Calu3 (cell line): ENCODE measurements at places on chromosomes 7 and 10. TPM values are rescaled to one million over a fixed set of nuclear protein-coding genes. Genes with fewer than 3 reads are reported as not detected.

Gene CCDC136
- 2.2 and 5.9 TPM in 2 replicates for total RNA-seq

Gene C10orf105
- not detected in 2 replicates for total RNA-seq

Gene PIP
- not detected in 2 replicates for total RNA-seq

Gene MEOX2
- total RNA-seq: 8.7 and 12.6 TPM in 2 replicates

Gene EEPD1
- total RNA-seq: 48.8 and 55.5 TPM in 2 replicates

Gene NXPH1
- not detected in 2 replicates for total RNA-seq

Gene PAPOLB
- 0.07 TPM in 1 of 2 replicates, not detected in the other for total RNA-seq

Gene UNC5B
- total RNA-seq: 0.07 and 0.39 TPM in 2 replicates

Gene ZPBP
- not detected in 2 replicates for total RNA-seq

Gene THNSL1
- 6.6 and 7.0 TPM in 2 replicates for total RNA-seq

Gene ACSM6
- not detected in 2 replicates for total RNA-seq

Gene GBX1
- total RNA-seq: not detected in 2 replicates

DNA sequence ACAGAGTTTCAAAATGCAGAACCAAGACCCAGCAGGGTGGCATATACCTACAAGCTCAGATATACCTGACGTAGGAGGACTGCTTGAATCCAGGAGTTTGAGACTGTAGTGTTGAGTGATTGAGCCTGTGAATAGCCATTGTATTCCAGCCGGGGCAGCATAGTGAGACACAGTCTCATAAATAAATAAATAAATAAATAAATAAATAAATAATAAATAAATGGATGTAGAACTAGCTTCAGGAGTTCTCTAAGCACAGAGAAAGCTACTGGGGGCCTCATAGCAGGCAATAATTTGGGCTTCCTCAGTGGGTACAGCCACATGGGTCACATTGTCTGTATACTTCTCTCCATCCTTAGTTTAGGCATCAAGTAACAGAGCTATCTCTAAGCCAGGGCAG lies 906.8 kb downstream of the LRMDA start:
- no peaks in the 10 kb centered on the region for H3K27me3 ChIP-seq
- H3K4me1 ChIP-seq: no peaks in the 10 kb centered on the region
- no peaks in the 10 kb centered on the region for H3K36me3 ChIP-seq
- H3K4me3 ChIP-seq: no peak overlapping the region

- H3K36me3 ChIP-seq: peaks cover 5% of the 10 kb centered on the region
- H3K27me3 ChIP-seq: peaks cover 83% of the 10 kb centered on the region
- H3K4me3 ChIP-seq: peak overlapping the region; percentile 67
- DNase-seq: no peak
- no peak overlapping the region for H3K27ac ChIP-seq
Observed at GRCh38 chr7:31337002-31337565, 3.4 kb downstream of the NEUROD6 start.

- no peaks in the 10 kb centered on the region for H3K27me3 ChIP-seq
- peak; percentile 32 for DNase-seq
- peaks cover 6% of the 10 kb centered on the region for H3K36me3 ChIP-seq
- H3K27ac ChIP-seq: no peak overlapping the region
- no peaks in the 10 kb centered on the region for H3K4me1 ChIP-seq
Observed at GRCh38 chr7:1812509-1813393, 142.7 kb downstream of the ELFN1 start.

- DNase-seq: no peak
- no peaks in the 10 kb centered on the region for H3K4me1 ChIP-seq
- H3K36me3 ChIP-seq: no peaks in the 10 kb centered on the region
Observed at GRCh38 chr10:29295813-29296212, 6.9 kb downstream of the LYZL1 start.

- H3K36me3 ChIP-seq: peaks cover 42% of the 10 kb centered on the region
- no peak overlapping the region for H3K27ac ChIP-seq
- no peaks in the 10 kb centered on the region for H3K27me3 ChIP-seq
- H3K4me1 ChIP-seq: no peaks in the 10 kb centered on the region
- H3K4me3 ChIP-seq: no peak overlapping the region
- DNase-seq: no peak
Observed at GRCh38 chr7:22127835-22128527, 182.3 kb upstream of the CDCA7L start.

DNA sequence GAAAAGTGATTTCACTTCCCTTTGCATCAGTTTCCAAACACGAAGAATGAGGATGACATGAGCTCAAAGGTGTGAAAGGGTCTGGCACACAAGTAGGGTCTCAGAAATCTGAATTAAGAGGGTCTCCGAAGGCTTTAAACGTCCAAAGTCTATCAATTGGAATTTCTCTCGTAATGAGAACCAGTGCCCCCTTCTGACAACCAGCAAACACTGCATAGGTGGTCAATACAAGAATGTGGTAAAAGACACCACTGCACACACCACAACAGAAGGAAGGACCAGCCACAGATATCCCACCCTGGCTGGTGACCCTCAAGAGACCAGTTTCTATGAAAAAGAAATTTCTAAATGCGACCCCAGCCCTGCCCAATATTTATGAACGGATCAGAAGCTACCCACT lies 78.1 kb downstream of the CALN1 start:
- no peaks in the 10 kb centered on the region for H3K4me1 ChIP-seq
- peaks cover 12% of the 10 kb centered on the region for H3K27me3 ChIP-seq

- DNase-seq: no peak
- H3K4me1 ChIP-seq: no peaks in the 10 kb centered on the region
- H3K4me3 ChIP-seq: no peak overlapping the region
- no peaks in the 10 kb centered on the region for H3K36me3 ChIP-seq
- H3K27me3 ChIP-seq: no peaks in the 10 kb centered on the region
- H3K27ac ChIP-seq: no peak overlapping the region
Observed at GRCh38 chr10:12322583-12323131, 26.7 kb upstream of the CAMK1D start.

DNA sequence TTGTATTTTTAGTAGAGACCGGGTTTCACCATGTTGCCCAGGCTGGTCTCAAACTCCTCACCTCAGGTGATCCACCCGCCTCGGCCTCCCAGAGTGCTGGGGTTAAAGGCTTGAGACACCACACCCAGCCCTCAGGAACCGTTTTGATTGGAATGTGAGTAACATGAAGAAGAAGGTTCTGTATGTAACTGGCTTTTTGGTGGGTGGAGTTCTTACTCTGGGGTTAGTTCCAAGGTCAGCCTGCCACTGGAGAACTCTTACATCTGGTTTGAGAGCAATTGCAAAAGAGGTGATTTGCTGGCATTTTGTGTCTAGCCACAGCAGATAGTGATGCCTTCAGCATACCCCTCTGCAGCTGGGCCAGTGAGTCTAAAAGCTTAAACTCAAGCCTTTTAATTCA lies 457.8 kb upstream of the VSTM2A start:
- no peak overlapping the region for H3K4me3 ChIP-seq
- no peaks in the 10 kb centered on the region for H3K27me3 ChIP-seq
- H3K4me1 ChIP-seq: no peaks in the 10 kb centered on the region
- no peak overlapping the region for H3K27ac ChIP-seq
- no peaks in the 10 kb centered on the region for H3K36me3 ChIP-seq
- DNase-seq: no peak

DNA sequence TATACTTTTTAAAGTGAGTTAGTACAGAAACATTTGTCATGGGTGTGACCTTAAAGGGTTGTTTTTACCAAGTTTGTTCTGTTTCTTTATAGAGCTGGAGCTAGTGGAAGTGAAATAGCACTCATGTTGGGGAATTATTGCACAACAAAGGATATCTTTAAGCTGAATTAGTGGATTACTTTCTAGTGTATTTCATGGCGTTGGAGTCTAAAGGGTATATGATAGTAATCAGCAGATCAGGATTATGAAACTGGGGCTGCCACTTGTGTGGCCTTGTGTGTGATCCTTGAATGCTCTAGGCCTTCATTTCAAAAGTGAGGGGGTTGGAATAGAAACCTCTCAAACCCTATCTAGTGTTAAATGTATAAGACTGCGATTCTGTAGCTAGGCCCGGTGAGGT lies 123.6 kb downstream of the LYZL1 start:
- no peaks in the 10 kb centered on the region for H3K4me1 ChIP-seq
- H3K4me3 ChIP-seq: no peak overlapping the region
- H3K36me3 ChIP-seq: peaks cover 15% of the 10 kb centered on the region
- H3K27me3 ChIP-seq: no peaks in the 10 kb centered on the region
- DNase-seq: no peak

GRCh38 chr10:43272030-43272429 lies 5.2 kb upstream of the RASGEF1A start:
- no peaks in the 10 kb centered on the region for H3K36me3 ChIP-seq
- H3K4me3 ChIP-seq: no peak overlapping the region
- no peak overlapping the region for H3K27ac ChIP-seq
- no peaks in the 10 kb centered on the region for H3K4me1 ChIP-seq

GRCh38 chr10:132492323-132493025 lies 45.1 kb upstream of the INPP5A start:
- no peak overlapping the region for H3K27ac ChIP-seq
- H3K4me3 ChIP-seq: no peak overlapping the region
- H3K36me3 ChIP-seq: no peaks in the 10 kb centered on the region
- no peaks in the 10 kb centered on the region for H3K4me1 ChIP-seq

DNA sequence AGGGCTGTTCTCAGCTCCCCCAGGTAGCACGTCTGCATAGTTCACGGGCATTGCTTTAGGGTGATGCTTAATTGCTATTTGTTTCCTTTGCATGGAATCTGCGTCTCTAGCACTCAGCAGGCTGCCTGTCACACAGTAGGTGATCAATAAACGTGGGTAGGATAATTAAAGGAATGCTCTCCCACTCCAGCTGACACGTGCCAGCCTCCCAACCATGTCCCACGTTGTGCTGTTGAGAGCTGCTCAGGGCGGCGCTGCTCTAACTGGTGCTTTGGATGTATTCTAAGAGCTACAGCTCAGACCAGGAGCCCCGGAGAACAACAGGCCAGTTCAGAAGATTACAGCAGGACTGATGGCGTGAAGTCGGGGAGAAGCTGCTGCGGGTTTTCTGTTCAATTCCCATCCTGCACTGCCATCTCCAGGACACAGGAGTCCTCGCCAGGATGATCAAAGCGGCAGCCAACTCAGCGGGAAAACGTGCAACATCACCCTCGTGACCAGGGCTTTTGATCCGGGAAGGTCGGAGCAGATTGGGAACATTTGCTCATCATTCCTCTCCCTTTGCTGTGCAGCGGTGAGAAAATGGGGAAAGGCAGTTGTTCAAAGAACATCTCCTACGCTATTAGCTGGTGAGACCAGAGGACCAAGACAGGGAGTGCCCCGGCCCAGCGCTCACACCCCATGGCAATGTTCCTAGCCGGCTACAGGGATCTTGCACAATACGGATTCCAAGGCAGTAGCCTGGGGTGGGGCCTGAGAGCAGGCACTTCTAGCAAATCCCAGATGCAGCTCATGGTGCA lies 50.5 kb upstream of the FOXK1 start:
- peak overlapping the region; percentile 57 for H3K27ac ChIP-seq
- peaks cover 17% of the 10 kb centered on the region for H3K27me3 ChIP-seq
- H3K4me1 ChIP-seq: peaks cover 11% of the 10 kb centered on the region
- peaks cover 6% of the 10 kb centered on the region for H3K36me3 ChIP-seq
- H3K4me3 ChIP-seq: peak overlapping the region; percentile 64

DNA sequence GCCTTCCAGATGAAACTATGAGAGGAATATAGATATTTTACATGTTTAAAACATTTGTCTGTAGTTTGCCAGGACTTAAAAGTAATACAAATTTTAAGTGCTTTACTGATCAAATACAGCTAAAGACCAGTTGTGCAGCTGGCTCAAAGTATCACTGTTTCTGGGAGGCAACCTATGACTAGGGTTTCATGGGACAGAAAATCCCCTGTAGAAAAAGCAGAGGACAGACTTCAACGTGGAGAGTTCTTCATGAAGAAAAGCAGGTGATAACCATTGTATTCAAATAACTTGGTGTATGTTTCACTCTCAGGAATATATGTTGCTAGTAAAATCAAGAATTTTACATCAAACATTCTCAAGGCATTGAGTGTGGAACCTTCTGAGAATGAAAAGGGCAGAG lies 40.9 kb downstream of the PTER start:
- DNase-seq: no peak
- H3K4me1 ChIP-seq: no peaks in the 10 kb centered on the region
- H3K27ac ChIP-seq: no peak overlapping the region
- no peak overlapping the region for H3K4me3 ChIP-seq
- no peaks in the 10 kb centered on the region for H3K27me3 ChIP-seq

DNA sequence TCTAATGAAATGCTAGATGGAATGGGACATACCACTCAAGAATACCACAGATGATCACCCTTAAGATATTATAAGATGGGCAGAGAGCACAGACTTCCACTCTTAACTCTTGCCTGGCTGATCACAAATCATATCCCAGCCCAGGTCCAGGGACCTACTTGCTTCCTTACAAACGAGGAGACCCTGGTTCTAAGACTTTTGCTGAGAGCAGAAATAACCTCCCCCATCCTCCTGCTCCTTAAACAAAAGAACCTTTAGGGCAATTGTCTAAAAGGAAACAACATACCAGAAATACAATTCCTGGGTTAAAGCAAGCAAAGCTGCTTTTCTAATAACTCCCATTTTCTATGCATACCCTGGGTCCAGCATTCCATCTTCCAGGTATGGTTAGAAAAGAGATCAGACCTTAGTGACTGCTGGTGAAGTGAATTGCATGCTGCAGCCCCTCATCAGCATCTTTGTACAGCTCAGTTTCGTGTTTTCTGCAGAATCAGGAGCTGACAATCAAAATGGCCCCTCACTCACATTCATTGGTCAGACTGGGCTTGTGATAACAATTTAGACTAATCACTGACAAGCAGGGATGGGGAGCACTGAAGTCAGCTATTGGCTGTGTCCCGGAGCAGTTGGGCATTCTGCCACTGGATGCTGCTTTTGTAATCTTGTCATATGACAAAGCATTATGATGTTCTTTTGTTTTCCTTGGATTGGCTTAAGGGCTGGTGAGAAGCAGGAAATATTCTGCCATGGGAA lies 14.6 kb downstream of the IFIT3 start:
- H3K27me3 ChIP-seq: no peaks in the 10 kb centered on the region
- peaks cover 33% of the 10 kb centered on the region for H3K4me1 ChIP-seq
- peaks cover 7% of the 10 kb centered on the region for H3K36me3 ChIP-seq
- no peak overlapping the region for H3K4me3 ChIP-seq

DNA sequence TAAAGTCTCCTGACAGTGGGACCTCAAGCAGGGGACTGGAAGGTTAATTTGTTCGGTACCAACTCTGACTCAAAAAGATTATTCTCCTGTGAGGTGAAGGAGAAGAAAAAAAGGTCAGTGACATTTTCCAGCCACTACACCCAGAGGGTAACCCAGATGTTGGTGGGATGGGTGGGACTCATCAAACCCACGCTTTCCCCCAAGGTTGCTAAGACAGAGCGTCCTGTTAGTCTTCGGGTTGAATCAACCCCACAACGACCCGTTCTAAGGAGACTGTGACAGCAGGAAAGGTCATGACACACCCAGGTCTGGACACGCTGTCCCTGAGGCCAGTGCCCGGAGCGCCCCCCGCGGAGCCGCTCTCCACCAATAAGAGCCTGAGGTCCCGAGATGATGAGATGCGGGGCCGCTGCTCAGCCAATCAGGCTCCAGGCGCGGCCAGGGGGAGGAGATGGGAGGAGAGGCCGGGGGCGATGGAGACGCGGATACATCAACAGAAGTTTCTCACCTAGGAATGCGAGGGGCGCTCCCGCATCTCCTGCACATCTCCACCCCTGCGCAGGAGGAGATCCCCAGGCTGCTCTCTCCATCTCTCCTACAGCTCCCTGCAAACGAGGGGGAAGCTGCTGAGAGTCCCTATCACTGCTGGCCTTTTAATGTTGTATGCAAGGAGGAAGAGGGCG lies at the start of gene WNT16:
WNT16 (plus strand) TSS at position 493 of the 683 bp plus-strand sequence. CDS start 293 bp downstream, outside the sequence.
- H3K36me3 ChIP-seq: peaks cover 20% of the 10 kb centered on the region
- H3K27me3 ChIP-seq: peaks cover 26% of the 10 kb centered on the region
- no peak within 1 kb of the TSS for H3K27ac ChIP-seq
- peaks cover 9% of the 10 kb centered on the region for H3K4me1 ChIP-seq
- peak within 1 kb of the TSS; percentile 76 for H3K4me3 ChIP-seq
- no peak for DNase-seq

GRCh38 chr7:55362927-55363326 lies 2.2 kb upstream of the LANCL2 start:
- H3K27me3 ChIP-seq: peaks cover 27% of the 10 kb centered on the region
- H3K36me3 ChIP-seq: peaks cover 34% of the 10 kb centered on the region
- H3K27ac ChIP-seq: no peak overlapping the region
- H3K4me1 ChIP-seq: peaks cover 11% of the 10 kb centered on the region
- H3K4me3 ChIP-seq: no peak overlapping the region
